ENCODE measurements at places on chromosomes 2 and 18.

DNA sequence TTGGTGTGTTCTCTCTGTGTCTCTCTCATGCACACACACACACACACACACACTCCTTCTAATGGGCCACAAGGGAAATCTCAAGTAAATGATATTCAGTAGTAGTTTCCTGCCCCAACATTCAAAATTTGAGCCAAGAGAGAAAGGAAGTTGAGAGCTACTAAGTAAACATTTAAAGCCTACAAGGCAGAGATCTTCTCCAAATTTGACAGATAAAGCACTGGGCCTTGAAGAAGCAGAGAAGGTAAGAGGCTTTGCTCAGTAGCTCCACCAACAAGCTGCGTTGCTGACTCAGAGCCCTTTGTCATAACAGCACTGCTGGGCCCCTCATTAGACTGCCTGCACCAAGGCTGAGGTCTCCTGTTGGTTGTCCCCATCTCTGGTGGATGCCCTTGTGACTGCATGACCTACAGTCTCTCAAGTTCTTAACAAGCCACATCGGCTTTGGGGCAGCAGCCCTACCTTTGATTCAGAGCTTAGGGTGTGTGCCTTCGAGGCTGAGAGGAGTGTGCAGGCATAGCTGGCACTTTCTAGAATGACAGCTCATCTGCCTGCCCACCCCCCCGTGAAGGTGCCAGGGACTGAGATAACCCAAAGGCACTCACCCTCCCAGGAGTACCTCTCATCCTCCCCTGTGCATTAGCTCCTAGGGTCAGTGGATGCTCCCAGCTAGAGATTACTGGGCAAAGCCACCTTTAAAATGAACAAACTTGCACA is 32.3 kb upstream of the NEB start:
- no peak for DNase-seq

DNA sequence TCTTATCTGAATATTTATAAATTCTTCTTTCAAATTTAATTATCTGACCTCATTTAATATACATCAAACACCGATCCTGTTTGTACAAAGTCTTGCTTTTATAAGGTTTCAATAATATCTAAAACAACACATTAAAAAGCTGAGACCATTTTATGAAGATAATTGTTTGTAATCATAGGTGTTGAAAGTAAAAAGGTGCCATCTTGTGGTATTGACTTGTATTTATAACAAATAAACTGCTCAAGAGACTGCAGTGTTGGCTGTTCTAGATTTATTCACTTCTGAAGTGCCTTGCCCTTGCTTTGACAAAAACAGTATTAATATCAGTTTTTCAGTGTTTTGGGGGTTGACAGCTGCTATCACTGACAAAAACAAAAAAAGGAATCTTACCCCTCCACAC is 286.8 kb upstream of the HNMT start:
- no peak for DNase-seq

DNA sequence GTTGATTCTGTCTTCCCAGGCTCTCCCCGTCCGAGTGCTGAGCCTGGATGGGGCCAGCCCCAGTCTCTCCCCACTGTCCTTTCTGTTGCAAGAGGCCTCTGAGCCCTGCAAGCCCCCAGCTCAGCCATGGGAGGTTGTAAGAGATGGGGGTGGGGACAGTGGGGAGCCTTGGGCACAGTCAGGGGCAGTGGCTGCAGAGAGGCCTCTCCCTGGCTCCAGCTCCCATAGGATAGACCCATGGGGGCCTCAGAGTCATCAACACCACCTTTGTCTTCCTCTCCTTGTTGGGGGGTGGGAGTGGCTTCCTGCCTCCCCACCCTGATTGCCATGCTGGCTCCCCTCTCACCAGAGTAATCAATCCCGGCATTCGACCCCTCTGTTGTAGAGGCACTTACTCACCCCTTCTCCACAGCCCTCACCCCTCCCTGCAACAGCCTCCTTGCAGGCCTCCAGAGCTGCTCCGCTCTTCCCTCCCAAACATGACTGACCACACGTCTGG is 37.5 kb upstream of the NPAS2 start:
- no peak for DNase-seq

DNA sequence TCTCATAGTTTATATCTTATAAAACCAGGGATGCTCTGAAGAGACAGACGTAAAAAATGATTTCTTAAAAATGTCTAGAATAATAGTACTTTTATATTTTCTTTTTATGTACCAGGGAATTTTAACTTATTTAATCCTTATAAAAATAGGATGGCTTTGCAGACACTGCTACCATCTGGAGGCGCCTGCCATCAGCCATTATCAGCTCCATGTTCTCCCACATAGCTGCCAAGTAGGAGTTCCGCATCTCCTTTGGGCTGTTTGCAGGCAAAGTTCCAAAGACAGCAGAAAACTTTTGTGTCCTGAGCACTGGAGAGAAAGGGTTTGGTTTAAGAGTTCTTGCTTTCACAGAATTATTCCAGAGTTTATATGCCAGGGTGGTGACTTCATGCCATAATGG is 69.2 kb downstream of the MTX2 start:
- DNase-seq, result no peak

GRCh38 chr2:39455826-39456225 is 18.7 kb upstream of the MAP4K3 start:
- no peak for DNase-seq

- DNase-seq, result no peak
These were observed 176.0 kb downstream of the MGAT5 start for GRCh38 chr2:134429886-134430285.

DNA sequence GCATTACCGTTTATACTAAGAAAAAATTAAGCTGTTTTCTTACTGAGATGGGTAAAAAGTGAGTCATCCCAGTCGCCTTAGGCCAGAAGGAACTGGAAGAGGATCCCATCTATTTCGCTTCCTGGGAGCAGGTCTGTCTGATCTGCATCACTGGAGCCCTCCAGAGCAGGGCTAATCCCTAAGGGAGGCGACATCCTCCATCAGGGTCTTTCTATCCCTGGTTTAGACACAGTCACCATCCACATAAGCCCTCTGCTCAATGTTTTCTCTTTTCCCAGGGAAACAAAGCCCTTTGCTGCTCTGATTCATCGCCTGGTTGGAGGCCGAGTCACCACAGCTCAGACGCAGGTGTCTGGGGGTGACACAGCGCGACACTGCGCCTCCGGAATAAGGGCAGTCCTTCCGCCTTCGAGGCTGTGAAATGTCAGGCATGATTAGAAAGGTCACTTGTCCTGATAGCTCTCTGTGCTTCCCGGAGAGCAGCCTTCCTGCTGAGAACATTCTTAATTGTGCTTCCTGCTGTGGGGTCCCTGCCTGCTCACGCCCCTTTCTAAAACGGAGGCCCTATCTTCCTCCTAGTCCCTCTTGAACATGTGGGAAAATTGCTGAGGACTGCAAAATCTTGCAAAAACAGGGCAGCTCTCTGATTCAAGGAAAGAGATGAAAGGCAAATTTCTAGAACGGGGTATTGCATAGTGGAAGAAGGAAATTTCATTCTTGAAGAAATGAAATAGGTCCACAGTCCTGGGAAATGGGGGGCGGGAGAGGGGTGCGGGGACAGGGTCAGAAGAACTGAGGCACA is 56.3 kb downstream of the MARCHF4 start:
- DNase-seq, result no peak

- DNase-seq, result no peak
These were observed 89.4 kb downstream of the SCN3A start for GRCh38 chr2:165114346-165114939.

DNA sequence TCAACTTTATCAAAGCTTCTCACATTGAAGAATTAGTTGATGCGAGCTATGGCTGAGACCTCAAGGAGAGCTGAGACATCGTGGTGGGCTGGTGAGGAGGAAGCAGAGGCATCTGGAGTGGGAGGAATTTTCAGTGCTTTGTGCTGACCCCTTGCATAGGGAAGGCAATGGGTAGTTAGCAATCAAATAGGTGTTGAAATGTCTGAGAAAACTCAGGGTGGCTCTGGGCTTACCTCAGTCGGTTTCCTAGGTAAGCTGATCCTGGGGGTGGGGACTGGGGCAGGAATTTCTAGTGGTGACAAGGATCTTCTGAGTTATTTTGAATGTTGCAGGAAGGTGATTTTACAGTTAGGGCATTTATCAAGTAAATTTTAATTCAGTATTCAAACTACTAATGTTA is 20.7 kb upstream of the DPP10 start:
- no peak for DNase-seq

- no peak for DNase-seq
These were observed 9.8 kb upstream of the MREG start for GRCh38 chr2:216023055-216023648.

DNA sequence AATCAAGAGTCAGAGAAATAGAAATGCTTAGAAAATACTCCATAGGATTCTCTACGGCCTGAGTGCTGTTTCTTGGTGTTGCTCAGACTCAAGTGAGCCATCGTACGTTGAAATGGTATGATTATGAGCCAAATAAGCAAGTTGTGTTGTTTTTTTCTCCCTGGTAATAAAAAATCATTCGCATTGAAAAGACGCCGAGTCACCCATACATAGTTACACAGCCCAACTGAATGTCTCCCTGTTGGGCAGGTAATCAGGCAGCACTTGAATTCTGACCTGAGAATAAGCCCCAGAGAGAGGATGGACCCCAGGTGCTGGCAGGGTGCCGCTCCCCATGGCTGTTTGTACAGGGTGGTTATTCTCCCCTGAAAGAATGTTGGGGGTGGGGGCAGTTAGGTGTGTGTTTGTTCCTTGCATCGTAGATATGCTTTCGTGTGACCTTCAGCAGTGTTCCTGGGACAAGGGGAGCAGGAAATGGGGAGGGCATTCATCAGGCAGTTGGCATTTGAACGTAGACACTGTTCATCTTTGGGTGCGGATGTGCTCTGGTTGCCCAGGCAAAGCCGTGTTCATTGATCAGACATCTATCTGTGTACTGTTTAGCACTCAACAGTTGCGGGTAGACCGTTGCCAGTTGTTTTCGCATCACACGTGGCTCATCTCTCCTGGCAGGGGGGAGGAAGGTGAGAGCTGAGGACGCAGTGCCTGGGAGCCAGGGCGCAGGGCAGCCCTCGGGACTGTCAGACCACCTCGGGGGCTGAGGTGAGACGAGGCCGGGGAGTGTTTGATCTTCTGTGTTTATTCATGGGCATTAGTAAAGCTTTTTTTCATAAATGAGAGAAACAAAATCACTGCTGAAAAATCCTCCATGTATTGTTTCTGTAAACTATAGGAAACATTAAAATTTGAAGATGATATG is 27.3 kb downstream of the MTCL1 start:
- no peak for DNase-seq

DNA sequence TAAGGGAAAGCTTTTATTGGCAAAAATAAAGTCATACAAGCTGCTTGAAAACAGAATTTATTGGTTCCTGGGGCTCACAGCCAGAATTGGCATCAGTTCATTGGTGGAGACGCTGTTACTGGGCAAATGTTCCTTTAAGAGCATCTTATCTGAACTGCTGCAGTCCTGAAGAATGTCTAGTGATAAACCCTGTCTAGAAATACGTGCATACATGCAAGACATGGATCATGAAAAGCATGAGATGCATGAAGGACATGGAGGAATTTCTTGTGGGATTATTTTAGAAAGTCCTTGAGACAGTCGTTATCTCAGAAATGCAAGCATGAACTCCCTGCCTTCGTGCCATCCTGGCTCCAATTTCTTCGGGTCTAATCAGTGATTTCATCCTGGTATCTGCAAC is 32.5 kb upstream of the FHOD3 start:
- no peak for DNase-seq

- DNase-seq, result no peak
These were observed 88.0 kb downstream of the ZCCHC2 start for GRCh38 chr18:62610701-62611411.

GRCh38 chr2:112255875-112256274 is 1.0 kb upstream of the ZC3H8 start:
- no peak for DNase-seq

GRCh38 chr2:31688282-31688681 is 107.5 kb upstream of the SRD5A2 start:
- no peak for DNase-seq

- no peak for DNase-seq
These were observed 70.8 kb upstream of the FSHR start for GRCh38 chr2:49225126-49225525.

DNA sequence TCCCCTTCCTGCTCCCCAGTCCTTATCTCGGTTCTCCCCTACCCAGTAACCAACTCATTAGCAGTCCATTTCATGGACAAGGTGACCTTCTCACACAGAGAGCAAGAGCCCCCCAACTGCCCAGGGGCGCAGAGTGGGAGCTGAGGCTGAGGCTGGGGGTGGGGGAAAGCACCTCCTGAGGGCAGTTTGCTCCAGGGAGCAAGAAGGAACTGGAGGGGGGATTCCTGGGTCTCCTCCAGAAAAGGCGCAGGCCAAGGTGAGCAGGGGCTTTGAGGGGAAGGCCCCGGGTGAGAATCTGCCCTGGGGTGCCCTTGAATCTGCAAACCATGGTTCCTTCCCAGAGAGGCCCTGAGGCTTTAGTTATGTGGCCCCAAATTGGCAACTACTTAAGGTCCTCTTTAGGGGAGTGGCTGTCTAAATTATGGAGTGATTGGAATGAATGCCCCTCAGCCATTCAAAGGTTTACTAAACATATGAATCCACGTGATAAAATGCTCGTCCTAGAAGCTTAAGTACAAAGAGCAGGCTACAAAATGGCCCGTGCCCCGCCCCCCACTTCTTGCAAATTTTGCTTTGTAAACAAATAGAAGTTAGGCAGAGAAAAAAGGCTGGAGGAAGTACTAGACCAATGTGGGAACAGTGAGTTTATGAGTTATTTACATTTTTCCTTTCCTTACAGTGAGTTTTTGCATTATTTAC is 123.5 kb upstream of the HS6ST1 start:
- DNase-seq, result no peak
